NCI-H1092 treated with DMSO at 0.1 percent for 48 hours (cell line): ENCODE measurements at places on chromosomes 5 and 9.

DNA sequence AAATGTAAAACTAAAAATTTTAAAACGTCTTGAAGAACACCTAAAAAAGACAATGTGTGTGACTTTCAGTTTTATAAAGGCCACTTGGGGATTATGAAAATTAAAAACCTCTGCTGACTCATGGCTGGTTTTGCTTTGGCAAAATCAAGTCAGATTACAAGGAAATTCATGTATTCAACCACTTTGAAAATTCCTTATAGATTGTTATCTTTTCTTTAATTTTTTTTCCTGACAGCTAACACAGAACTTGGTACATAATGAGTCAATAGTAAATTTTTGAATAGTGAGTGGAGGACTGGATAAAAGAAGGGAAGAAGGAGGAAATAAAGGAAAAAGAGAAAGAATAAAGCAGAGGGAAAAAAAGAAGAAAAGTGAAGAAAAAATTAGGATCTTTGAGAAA is 1774.7 kb upstream of the ACO1 start:
- no peak for DNase-seq

GRCh38 chr9:2023042-2023441 is 7.9 kb downstream of the SMARCA2 start:
- no peak for DNase-seq

DNA sequence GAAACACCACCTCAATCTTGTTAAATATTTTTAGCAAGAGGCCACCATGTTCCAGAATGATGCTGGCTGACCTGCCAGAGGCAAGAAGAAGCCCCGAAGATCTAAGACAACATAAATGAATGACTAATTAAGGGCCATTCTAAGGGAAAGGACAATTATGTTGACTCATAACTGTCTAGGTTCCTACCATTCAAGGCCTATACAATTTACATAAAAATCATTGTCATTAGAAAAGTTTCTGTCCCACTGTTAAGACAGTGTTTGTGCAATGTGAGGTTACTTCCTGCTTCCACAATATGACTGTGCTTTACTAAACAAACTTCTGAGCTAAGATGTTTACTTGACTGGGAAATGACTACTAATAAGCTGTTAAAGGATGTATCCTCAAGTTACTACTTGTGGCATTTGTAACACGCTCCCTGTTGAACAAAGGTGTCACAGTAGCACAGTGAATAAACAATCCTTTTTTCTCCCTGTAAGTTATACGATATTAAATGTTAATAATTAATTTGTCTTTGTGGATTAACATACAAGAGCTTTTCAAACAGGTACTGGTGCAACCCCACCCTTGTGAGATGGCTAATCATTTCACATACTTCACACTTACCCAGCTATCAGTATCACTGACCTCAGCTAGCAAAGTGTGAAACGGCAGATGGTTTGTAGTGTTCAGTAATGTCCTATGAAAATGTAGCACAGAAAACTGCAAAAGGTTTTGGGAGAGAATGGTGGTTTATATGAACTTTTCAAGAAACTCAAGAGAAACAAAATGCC is 195.8 kb downstream of the EFNA5 start:
- no peak for DNase-seq

- DNase-seq: no peak
Measured at GRCh38 chr9:71557310-71557709, 211.0 kb downstream of the CEMIP2 start.

DNA sequence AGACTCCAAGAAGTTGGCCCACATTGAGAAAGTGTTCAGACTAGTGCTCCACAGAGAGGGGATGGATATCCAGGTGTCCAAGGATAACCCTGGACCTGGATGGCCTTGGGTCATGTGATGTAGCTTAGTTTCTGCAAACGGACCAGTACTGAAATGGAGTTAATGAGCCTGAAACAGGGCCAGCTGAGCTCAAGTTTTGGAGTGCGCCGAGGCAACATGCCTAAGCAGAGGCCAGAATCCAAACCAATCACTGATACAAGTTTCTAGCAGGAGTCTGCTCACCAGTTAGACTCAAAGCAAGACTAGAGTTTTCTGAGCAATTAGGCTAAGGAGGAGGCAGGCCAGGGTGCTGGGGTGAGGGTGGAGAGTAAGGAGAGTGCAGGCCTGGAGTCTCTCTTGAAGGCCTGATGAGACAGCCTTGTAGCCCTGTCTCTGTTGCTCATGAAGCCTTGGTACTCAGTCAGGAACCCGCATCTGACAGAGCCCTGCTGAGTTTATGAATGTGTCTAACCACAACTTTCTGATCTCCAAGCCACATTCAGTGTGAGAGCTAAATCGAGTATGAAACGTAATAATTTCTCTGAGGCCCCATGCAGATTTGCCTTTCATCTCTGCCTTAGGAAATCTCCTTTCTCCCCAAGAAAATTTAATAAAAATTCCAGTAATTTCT is 68.9 kb upstream of the EQTN start:
- DNase-seq: no peak

DNA sequence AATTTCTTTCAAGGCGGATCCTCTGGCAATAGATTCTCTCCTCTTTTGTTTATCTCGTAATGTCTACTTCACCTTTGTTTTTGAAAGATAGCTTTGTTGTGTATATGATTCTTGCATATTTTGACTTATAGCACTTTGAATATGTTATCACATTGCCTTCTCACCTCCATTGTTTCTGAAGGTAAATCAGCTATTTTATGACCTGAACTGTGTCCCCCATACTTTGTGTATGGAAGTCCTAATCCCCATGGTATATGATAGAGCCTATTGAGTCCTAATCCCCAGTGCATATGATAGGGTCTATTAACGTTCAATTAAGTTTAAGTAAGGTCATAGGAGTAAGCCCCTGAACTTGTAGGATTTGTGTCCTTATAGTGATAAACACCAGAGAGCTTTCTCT is 910.2 kb upstream of the NUDT12 start:
- no peak for DNase-seq

GRCh38 chr9:122332083-122332482 is 38.7 kb upstream of the PTGS1 start:
- DNase-seq: no peak
